ENCODE measurements at places on chromosomes 12 and 14. TPM values are rescaled to one million over a fixed set of nuclear protein-coding genes. Genes with fewer than 3 reads are reported as not detected.

POTEM gene
- not detected for total RNA-seq

KLRK1 gene
- 0.47 TPM for total RNA-seq

AGAP2 gene
- 7.2 TPM for total RNA-seq

GRCh38 chr12:109455706-109456105, 21.4 kb downstream of the KCTD10 start:
- no peak for DNase-seq

GPRC5A gene
- 0.30 TPM for total RNA-seq

- no peak for DNase-seq
Observed at GRCh38 chr14:61406675-61407074, 85.3 kb downstream of the PRKCH start.
